T follicular helper cell (primary cell): ENCODE measurements at places on chromosomes 4 and X.

DNA sequence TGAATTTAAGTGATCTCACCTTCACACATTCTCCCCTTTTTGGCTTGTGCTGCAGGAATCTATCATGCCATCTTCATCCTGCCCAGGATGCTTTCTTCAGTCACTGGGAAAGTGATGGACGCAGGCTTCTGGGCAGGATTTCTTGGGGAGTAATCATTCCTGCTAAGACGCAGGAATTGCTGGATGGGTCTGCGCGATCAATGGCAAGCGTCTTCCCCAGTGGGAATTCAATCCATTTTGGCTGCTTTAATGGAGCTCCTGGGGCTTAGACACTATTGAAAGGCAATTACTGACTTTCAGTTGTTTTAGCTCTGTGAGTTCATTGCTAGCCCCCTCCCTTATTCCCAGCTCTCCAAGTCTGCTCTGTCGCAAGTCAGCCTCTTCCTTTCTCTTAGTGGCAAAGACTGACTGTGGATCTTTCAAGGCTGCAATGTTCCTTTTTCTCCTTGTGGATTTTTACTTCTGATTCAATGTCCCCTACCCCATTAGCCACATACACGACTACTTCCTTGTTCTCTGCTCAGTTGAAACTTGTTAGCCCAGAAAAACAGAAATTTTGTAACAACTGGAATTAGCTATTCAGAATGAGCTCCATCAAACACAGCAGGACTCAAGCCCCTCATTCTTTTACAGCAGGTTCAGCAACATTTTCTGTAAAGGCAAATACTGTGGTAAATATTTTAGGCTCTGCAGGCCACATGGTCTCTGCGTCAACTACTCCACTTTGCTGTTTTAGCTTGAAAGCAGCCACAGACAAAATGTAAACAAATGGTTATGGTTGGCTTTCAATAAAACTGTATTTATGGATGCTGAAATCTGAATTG, 154.9 kb downstream of the ASB9 start:
- no peak for DNase-seq

GRCh38 chr4:69909195-69909594, 21.7 kb upstream of the CSN1S1 start:
- DNase-seq = no peak

DNA sequence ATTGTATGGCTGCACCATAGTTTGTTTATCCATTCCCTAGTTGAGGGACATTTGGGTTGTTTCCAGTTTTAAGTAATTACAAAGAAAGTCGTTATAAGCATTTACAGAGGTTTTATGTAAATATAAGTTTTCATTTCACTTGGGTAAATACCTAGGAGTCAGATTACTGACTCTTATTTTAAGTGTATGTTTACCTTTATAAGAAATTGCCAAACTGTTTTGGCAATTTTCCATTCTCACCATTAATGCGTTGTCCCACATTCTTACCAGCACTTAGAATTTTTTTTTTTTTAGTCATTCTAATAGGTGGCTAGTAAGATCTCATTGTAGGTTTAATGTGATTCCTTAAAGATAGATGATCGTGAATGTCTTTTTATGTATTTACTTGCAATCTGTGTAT, 121.5 kb upstream of the NR3C2 start:
- no peak for DNase-seq

GRCh38 chr4:111480510-111480909, 664.7 kb upstream of the FAM241A start:
- no peak for DNase-seq

- DNase-seq = no peak
Observed at GRCh38 chrX:40933706-40934425, 151.4 kb upstream of the USP9X start.

- DNase-seq = no peak
Observed at GRCh38 chr4:25863831-25864418, 1.1 kb upstream of the SEL1L3 start.
